Activated CD4-positive, alpha-beta T cell treated with anti-CD3 and anti-CD28 coated beads for 36 hours (primary cell): ENCODE measurements at places on chromosomes 6 and 20.
A peak's percentile ranks its signal among the peaks of the same experiment; 100 is the strongest.

DNA sequence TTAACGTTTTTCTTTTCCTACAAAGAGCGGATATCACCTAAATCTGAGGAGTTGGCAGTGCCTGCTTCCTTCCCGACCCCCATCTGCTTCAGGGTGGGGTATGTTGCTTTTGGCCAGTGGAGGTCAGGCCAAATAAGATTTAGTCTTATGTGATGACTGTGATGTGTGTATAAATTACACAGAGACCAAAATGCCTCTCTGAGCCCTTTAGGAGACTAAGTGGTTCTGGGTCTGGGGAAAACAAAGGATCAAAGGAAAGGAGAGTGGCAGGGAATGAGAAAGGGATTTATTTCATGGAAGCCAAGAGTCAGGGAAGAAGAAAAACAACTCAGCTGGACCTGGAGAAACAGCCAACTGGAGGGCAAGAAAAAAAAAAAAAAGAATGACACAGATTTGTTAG is 39.1 kb upstream of the TBC1D7 start:
- DNase-seq: no peak

DNA sequence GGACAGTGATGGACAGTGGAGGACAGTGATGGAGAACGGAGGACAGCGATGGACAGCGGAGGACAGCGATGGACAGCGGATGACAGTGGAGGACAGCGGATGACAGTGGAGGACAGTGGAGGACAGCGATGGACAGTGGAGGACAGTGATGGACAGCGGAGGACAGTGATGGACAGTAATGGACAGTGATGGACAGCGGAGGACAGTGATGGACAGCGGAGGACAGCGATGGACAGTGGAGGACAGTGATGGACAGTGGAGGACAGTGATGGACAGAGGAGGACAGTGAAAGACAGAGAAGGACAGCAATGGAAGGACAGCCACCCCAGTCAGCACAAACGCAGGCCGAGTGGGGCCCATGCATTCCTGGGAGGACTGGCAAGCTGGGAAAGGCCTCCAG is 3.4 kb upstream of the NKAIN4 start:
- DNase-seq: no peak

DNA sequence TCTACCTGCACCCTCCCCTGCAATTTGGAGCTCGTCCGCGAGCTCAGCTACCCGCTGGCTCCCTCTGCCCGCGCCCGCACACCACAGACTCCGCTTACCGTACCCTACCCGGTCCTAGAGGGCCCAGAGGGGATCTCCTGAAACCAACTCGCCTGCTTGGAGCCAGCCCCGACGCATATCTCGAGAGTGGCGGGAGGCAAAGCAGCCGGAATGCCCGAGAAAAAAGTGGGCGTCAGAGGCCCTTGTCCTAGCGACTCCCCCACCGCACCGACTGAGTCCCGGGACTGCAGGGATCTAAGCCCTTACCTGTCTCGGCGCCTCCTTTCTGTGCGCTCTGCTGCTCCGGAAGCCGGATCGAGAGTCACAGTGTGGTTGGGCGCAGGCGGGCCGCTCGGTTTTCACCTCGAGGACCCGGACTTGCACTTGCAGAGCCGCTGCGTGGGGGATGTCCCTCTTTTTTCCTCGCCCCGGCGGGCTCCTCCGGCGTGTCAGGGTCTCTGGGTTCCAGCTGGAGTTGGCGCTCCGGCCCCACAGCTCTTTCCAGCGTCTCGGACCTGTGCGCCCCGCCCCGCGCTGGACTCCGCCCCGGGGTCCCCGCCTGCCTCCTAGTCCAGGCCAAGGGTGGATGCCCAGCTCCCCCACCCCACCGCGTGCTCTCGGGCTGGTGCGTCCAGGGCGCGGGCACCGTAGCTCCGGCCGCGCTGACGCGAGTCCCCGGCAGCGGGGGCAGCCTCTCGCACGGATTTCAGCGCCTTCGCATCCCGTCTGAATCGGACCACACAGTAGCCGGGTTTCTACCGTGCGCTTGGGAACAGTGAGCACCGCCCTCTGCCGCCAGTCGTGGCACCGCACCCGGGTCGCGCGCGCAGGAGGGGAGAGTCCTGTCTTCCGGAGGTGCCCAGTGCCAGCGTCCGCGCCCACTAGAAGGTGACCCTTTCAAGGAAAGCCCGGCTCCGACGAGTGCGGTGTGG is at the start of gene PROKR2:
Gene PROKR2 (minus strand): TSS at position 767 of the 971 bp plus-strand sequence. CDS start 2,585 bp downstream, outside the sequence.
- peak; percentile 51 for DNase-seq

- no peak for DNase-seq
These were observed 125.7 kb upstream of the BTBD3 start for GRCh38 chr20:11791835-11792567.

DNA sequence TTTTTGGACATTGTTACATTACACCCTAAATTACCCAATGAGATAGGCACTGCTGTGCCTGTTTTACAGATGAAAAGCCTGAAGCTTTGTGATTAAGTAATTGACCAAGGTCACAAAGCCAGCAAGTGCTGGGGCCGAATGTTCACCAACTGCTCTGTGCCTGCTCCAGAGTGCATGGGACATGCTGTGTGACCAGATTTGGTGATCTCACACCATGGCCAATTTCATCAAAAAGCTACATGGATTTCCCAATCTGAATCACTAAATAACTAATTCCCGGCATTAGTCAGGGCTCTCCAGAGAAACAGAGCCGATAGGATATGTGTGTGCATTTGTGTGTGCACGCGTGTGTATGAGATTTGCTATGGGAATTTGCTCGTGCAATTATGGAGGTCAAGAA is 228.3 kb upstream of the ECI2 start:
- no peak for DNase-seq

GRCh38 chr6:28474441-28475219 is 31.3 kb upstream of the ZSCAN23 start:
- DNase-seq: peak; percentile 39

DNA sequence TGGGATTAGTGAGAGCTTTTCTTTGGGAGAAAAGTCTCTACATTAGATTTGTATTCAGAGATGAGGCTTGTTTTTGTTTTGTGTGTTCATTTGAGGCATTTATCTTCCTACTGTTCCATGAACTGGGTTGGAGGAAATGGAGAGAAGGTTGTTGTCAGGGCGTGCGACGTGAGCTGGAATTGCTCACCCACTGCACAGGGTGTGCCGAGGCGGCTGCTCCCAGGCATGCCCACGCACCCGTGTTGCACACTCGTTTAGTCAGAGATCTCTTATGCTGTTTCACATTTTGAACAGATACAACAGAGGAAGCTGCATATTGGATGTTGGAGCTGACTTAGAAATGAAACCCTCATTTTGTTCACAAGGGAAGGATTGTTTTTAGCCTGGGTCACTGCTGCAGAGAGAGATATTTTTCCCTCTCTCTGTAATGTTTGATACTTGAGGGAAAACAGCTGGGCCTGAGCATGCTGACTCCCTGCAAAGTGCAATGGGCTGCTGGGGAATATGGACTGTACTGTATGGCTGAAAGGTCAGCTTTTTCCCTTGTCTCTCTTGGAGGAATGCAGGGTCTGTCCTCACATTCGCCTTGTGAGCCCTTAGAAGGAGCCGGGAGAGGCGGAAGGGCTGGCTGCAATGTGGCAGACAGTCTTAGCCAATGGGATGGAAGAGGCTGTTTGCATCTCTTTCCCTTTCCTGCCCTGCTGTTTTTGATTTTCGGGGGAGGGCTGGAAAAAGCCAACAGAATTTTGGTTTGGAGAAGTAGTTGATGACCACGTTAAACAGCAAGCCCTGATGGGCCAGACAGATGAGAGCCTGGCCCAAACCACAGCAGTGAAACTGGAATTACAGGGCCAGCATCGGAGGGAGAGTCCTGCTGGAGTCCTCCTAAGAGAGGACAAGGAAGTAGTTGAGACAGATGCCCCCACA is 170.8 kb downstream of the SASH1 start:
- no peak for DNase-seq

DNA sequence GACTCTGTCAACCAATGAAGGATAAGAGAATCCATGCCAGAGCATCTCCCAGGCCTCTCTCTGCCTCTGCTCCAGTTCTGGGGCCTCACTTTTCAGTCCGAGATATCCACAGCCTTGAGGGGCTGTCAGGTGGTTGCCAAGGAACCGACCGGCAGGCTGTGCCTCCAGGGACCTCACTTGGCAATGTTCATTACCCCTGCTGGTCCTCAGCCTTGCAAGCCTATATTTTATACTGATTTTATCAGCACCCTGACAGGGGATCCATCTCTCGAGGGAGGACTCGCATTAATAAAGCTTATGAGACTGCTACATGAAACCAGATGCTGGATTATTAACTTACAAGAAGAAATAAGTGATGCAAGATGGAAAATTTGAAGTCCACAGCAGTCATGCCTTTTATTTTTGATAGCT is 39.9 kb downstream of the TMC2 start:
- no peak for DNase-seq

DNA sequence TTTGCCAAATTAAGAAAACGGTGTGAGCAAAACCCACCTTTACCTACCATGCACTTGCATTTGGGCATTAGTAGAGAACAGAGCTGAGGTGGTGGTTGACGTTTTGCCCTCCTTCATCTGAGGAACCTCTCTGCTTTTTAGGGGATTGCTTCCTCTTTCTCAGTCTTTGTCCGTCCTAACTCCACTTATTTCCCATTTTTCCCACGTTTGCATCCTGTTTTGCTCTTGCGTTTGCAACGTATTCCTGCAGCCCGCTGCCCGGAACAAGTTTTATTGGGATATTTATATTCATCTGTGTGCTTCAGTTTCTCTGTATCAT is 374 bp upstream of the SERINC1 start:
- no peak for DNase-seq

DNA sequence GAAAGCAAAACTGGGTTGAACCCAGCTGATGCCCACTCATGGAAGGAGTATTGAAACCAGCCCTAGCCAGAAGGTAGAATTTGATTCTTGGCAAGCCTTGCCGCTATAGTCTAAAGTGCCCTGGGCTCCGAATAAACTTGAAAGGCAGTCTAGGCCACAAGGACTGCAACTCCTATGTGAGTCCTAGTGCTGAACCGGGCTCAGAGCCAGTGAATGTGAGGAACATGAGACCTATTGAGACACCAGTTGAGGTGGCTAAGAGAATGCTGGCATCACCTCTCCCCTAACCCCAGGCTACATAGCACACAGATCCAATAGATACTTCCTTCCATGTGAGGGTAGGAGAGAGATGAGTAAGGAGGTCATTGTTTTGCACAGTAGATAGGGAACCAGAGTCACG is 3.5 kb upstream of the DEFB110 start:
- no peak for DNase-seq

DNA sequence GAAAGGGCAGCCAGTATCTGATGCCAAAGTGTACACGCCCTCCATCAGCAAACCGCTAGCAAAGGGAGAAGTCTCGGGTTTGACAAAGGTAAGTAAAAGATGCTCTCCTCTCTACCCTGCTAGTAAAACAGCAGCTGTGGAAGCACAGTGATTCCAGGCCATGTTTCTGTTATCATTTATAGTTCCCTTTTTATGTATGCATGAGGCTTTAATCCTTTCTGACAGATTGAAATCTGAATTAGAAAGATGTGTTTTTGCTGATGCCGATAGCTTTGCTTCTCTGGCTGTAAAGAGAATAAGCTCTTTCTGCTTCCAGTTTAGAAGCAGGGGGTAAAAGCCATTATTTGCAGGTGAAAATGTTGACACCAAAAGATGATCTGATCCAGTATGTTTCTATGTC is 392.4 kb upstream of the SOX4 start:
- no peak for DNase-seq

- no peak for DNase-seq
These were observed 115.1 kb downstream of the ZMYND8 start for GRCh38 chr20:47241345-47241781.

GRCh38 chr6:82862543-82862942 is 203.1 kb downstream of the UBE3D start:
- DNase-seq: no peak

GRCh38 chr6:109318328-109318876 is 63.9 kb downstream of the CD164 start:
- no peak for DNase-seq

- DNase-seq: peak; percentile 97
These were observed at the start of gene STK38 for GRCh38 chr6:36546920-36547645. Gene STK38, minus strand, starts transcription at chr6:36547479. Its CDS starts 7,277 bp downstream, at chr6:36540202.

GRCh38 chr6:149756261-149756636 is 6.7 kb downstream of the PCMT1 start:
- no peak for DNase-seq

- no peak for DNase-seq
These were observed 184.7 kb upstream of the RALGAPA2 start for GRCh38 chr20:20897145-20897544.

GRCh38 chr6:112007254-112007653 is 46.6 kb upstream of the CCN6 start:
- DNase-seq: no peak

DNA sequence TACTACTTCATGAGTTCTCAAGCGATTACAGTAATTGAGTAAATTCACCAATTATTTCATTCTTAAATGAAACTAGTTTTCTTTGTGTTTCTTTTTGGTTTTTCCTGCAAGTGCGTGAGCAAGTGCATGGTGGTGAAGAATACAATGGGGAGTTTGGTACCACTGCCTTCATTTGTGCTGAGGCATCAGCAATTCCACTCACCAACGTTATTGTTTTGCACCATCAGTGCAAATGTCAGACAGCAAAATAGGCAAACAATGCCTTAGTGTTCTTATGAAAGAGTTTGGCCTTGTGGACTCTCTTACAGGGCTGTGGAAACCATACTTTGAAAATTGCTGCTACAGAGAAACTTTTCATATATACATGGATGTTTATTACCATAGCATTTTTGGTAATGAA is 8.2 kb downstream of the CDH26 start:
- no peak for DNase-seq

DNA sequence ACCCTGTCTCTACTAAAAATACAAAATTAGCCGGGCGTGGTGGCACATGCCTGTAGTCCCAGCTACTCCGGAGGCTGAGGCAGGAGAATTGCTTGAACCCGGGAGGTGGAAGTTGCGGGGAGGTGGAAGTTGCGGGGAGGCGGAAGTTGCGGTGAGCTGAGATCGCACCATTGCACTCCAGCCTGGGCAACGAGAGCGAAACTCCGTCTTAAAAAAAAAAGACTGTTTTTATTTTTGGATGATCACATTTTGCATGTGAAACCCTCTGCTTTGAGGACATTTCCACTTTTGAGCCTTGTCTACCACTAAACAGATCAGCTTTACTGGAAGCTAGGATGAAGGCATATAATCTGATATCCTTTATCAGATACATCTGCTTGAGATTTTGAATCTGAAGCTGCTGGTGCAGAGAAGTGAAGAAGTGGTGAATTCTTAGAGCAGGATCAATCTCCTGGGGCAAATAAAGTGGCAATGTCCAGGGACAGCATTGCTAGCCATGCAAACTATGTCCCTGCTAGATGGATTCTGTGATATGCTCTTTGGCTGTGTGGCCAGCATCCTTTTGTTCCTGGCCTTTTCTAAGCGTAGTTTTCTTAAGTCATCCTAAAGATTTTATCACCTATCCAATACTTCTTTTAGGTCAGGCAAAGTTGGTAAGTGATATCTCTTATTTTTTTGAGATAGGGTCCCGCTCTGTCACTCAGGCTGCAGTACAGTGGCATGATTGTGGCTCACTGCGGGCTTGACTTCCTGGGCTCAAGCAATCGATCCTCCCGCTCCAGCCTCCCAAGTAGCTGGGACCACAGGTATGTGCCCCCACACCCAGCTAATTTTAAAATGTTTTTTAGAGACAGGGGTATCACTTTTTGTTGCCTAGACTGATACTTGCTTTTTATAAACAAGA is 23.3 kb downstream of the RBL1 start:
- DNase-seq: no peak

- DNase-seq: no peak
These were observed 35.6 kb upstream of the DTNBP1 start for GRCh38 chr6:15698471-15698870.

- DNase-seq: no peak
These were observed 9.9 kb downstream of the LAMA5 start for GRCh38 chr20:62357187-62357667.

GRCh38 chr6:88517737-88518136 is 351.6 kb upstream of the CNR1 start:
- DNase-seq: no peak
